ENCODE measurements at places on chromosomes 5 and 9.

GRCh38 chr5:140827704-140828361 is at the start of gene PCDHA6:
Gene PCDHA6, plus strand, starts transcription at chr5:140827960. Its CDS starts 132 bp downstream, at chr5:140828092.
- peak; percentile 7 for DNase-seq

GRCh38 chr5:62473209-62473608 is 60.6 kb downstream of the IPO11 start:
- peak; percentile 13 for DNase-seq

- no peak for DNase-seq
These were observed 45.3 kb upstream of the SIL1 start for GRCh38 chr5:139243425-139243970.

- no peak for DNase-seq
These were observed 69.9 kb upstream of the SLC1A1 start for GRCh38 chr9:4420351-4420750.

- no peak for DNase-seq
These were observed 303.0 kb downstream of the PSAT1 start for GRCh38 chr9:78599926-78600325.

DNA sequence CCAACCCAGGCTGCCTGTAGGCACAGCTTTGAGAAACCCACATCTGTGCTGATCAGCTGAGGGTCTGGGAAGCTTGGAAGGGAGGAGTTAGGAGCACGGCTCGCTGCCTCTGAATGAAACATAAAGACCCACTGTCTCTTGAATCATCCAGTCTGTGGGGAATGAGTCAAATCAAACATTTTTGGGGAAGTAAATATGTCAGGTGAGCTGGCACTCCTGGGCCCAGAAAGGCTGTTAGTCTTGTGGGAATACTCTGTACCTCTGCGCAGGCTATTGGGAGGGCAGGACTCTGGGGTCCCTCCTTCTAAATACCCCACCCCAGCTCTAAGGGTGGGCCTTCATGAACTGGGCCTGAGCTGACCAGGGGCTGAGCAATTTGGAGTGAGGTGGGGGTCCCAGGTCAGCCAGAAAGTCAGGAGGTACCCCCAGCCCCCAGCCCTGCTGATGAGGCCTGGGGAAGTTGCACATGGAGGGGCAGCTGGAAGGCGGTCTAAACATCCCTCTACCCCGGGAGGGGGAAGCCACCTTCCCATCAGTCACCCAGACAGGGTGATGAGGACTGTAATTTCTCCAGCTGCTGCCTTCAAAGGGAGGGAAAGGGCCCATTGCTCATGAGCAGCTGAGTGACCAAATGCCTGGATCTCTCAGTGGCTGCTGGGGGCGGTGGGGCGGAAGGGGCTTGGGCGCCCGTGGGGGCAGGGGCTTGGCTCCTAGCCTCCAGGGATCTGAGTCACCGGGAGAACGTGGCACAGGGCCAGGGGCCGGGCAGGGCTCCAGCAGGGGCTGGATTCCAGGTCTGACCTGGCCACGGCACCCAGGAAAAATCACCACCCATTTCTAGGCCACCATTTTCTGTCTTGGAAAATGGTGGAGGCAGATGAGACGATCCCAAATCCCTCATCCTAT is 10.8 kb downstream of the FIBCD1 start:
- peak; percentile 74 for DNase-seq

DNA sequence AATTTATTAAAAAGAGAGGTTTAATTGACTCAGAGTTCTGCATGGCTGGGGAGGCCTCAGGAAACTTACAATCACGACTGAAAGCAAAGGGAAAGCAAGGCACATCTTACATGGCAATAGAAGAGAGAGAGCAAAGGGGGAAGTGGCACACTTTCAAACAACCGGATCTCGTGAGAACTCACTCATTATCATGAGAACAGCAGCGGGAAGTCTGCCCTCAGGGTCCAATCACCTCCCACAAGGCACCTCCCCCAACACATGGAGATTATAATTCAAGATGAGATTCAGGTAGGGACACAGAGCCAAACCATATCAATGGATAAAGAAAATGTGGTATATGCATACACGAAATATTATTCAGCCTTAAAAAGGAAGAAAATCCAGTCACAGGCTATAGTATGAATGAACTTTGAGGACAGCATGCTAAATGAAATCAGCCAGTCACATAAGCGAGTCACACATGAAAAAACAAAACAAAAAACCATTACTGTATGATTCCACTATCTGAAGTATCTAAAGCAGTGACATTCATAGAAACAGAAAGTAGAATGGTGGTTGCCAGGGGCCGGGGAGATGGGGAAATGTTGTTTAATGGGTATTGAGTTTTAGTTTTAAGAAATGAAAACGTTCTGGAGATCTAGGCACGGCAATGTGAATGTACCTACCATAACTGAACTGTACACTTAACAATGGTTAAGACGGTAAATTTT is 83.4 kb upstream of the PCA3 start:
- DNase-seq = no peak

DNA sequence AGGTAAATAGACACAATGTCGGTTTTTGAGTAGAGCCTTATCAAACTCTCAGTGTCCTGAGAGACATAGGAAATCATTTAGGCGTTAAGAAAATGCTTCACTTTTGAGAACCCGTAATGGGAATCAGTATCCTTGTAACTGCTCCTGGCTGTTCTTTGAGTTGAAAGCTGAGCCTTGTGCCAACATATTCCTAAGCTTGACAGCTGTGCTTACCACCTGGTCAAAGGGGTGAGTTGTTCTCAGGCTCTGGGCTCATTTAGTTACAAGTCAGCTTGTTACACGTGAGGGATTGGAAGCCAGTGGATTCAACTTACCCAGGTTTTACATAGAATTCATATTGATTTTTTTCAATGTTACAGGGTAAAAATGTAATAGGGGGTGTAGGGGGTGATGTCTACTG is 145.9 kb downstream of the GABRB2 start:
- no peak for DNase-seq

GRCh38 chr9:20111173-20111843 is 322.5 kb upstream of the SLC24A2 start:
- no peak for DNase-seq

GRCh38 chr5:61409568-61409967 is 77.5 kb downstream of the ZSWIM6 start:
- peak; percentile 92 for DNase-seq

DNA sequence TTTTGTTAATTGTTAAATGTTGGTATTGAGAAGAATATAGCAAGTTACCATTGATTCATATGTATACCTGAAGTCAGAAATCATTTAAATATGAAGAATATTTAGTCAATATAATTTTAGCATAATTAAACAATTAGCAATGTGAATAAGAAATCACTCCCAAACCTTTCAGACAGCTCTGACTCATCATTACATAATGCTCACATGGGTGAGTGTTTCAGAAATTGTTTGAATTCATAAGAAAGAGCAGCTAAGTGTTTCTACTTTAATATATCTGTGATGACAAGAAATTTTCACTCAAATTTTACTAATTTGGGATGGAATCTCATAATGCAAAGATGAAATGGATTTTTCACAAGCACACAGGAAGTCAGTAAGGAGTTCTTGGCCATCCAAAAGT is 42.0 kb upstream of the CDC42SE2 start:
- peak; percentile 29 for DNase-seq

GRCh38 chr9:89051421-89052025 is 60.3 kb downstream of the S1PR3 start:
- no peak for DNase-seq

DNA sequence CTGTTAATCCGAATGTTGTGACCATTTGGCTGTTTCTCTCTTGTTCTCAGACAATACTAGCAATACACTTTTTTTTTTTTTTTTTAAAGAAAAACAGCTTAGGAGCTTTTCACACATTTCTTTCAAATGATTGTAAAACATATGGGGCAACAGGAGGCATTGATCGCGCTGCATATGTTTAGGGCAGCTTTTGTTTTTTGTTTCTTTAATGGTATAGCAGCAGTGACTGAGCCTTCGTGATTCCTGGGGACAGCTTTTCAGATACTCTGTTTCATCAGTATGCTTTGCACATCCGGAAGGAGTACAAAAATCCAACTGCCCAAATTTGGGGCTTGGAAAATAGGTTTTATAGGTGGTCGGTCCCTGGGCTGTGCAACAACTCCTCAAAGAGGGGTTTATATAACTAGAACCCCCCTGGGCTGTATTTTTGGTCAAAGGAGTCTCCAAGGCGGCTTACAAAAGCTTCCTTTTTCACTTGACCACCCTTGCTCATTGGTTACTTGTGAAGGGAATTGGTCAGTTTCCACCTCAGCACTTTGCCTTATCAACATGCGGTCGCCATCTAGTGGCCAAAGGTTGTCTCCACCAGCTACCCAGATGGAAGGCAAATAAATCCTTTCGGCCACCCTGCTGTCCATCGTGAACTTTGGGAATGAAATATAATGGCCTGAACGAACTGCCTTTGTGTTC is 91.8 kb downstream of the PDE6A start:
- peak; percentile 87 for DNase-seq

GRCh38 chr5:60350794-60351193 is 349.2 kb downstream of the DEPDC1B start:
- no peak for DNase-seq

DNA sequence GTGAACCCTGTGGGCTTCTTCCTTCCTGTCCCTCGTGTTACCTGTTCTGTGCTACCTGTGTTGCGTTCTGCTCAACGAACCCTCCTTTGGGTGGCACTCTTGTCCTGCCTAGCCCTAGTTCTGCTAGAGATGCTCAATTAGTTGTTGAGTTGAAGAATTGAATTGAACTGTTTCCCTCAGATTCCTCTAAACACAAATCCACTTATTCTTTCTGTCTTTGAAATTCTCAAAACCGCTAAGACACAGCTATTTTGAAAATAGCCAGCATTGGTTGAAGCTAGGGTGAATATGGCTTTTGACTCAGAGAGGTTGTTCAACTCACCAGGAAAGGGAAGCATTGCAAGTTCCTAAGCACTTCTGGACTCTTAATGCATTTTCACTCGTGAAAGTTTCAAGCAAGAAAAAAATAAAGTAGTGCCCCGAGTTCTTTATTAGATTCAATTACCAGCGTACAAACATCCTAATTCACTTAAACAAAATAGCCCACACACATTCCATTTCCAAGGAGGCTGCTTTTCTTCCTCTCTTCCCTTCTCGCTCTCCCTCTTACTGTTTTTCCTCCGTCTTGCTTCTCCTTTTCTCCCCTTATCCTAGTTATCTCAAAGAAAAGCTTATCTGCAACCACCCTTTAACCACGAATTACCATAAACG is 642 bp upstream of the ITGA1 start:
- DNase-seq = no peak

DNA sequence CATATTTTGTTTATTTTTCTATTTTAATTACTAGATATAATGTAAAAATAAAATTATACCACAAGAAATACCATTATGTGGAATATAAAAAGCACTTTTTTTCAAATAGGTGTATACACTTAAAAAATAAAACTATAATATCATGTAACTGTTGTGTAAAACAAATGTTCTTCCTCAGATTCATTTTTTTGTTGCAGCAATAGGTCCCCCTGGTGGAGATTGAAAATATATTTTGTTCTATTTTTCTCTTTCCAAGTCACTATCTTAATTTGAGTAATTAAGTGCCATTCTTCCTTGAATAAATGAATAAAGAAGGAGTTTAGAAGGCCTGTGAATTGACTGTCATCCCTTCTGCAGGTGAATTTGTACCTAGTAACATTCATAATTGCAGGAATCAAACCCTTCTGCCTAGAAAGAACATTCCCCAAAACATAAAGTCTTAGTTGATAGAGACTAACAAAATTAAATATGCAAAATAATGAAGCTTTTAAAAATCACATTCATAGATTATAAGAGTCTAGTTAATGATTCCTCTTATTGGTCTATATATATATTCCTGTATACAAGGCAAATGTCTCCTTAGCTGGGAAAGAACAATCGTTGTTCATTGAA is 23.4 kb downstream of the CETN3 start:
- peak; percentile 53 for DNase-seq

- peak; percentile 97 for DNase-seq
These were observed 86.5 kb downstream of the ANGPTL2 start for GRCh38 chr9:127035948-127036347.

DNA sequence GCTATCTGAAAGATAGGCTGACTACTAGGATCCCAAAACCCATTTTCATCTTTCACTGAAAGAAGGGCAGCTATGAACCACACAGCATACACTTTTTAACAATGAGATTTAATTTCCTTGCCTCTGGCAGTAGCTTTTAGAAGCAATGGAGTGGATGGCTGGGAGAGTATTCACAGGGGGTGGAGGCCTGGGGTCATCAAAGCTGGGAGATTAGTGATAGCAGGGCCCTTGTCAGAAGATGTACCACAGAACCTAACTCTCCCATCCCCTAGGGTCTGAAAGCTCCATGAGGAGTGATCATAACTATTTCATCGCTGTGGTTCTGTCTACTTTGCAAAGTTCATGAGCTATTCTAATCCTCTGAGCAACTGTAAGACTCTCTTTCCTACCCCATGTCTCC is 332.2 kb downstream of the PRELID2 start:
- DNase-seq = no peak

DNA sequence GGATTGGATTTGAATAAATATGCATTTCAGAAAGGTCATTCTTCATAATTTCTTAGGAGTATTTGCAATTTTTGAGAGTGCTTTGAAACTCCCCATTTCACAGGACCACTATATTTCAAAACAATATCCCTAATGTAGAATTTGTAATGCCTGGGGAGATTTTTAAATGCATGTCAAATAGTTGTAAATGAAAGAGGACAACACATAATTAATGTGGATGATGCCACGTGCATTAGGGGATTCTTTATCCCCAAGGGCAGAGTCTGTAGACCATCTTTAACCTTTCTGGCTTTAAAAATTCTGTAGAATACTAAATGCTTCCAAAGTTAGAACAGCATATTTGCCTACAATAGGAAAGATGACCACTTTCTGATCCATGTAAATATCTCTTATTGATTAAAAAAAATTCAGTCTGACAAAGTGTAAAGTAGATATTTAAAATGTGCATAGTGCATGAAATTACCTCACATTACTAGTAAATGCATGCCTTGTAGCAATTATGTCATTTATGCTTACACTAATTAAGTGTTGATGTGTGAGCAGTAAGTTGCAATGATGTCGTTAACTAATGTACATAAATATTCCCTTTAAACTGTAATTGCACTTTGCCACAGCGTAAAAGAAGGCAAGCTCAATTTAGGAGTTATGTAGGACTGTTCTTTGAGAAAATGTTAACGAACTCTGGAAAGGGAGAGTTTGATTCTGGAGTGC is 416.1 kb downstream of the PSAT1 start:
- DNase-seq = no peak

GRCh38 chr5:90987726-90988125 is 395.4 kb downstream of the ARRDC3 start:
- no peak for DNase-seq

- DNase-seq = no peak
These were observed 76.3 kb upstream of the SEMA6A start for GRCh38 chr5:116650964-116651363.

- no peak for DNase-seq
These were observed 572 bp downstream of the SCGB3A1 start for GRCh38 chr5:180590543-180591310.

DNA sequence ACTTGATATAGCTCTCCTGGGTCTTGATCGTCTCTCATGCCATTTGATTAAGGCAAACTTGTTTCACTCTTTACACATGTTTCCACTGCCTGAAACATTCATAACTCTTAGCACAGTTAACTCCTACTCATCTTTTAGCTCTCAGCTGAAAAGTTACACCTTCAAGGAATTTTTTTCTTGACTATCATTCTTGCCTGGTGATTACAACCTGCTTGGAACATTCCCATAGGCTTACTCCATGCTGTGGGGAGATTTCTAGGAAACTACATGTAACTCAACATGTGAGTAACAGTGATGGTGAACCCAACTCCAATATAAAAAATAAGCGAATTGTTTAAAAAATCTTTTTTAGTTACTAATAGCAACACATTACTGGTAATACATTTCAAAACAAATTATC is 224.1 kb upstream of the MPDZ start:
- no peak for DNase-seq

- DNase-seq = peak; percentile 65
These were observed 926.3 kb upstream of the ARRDC3 start for GRCh38 chr5:92309336-92309991.
